ENCODE measurements at places on chromosomes 13 and 19.

- DNase-seq = no peak
These were observed 365.0 kb upstream of the NBEA start for GRCh38 chr13:34577051-34577450.

- DNase-seq = peak; percentile 84
These were observed at the start of gene MOB3A for GRCh38 chr19:2096034-2096479. MOB3A (minus strand) TSS chr19:2096326; CDS start chr19:2078560, 17,766 bp downstream.

DNA sequence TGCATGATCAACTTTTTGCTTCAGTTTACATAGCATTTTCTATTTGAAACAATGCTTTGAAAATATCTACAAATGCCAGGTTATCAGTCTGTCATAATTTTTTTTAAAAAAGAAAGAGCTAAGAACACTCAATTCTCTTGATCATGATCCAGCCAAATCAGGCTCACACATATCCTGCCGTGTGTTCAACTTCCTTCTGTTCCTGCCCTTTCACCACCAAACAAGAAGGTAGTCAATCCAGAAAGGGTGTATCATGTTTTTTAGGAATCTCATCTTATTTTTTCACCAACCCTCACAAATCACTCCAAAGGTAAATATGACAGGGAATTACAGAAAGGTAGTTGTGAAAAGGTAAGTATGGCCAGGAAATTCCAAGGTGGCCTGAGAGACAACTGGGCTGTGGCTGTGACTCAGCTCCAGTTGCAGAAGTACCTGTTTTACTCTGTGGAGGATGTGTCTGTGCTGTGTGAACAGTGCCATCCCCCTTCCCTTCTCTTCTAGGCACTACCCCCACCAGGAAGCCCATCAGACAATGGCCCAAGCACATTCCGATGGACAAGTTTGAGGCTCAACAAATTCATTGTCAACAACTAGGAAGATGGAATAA is 138.8 kb upstream of the GJB6 start:
- no peak for DNase-seq

DNA sequence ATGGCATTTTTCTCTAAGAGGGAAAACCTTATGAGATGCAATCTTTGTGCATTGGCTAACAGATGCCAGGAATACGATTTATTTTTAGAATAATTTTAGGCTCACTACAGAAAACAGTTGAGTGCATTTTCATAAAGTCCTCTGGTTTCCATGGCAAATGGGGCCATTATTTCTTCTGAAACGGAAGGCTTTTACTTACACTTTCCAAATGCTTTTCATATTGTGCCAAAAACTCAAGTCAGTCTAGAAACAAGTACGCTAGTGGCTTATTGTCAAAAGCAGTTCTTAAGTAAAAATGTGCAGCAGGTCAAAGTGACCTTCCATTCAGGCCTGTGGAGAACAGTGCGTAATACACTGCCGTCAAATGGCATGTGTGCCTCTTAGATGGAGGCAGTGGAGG is 628.7 kb downstream of the EFNB2 start:
- no peak for DNase-seq

- no peak for DNase-seq
These were observed 438.7 kb upstream of the MIR17HG start for GRCh38 chr13:90908792-90909191.

GRCh38 chr19:6015841-6016545 is 38.1 kb upstream of the RANBP3 start:
- DNase-seq = no peak

GRCh38 chr19:17323964-17324332 is 10.7 kb downstream of the ANO8 start:
- no peak for DNase-seq

GRCh38 chr13:44313674-44314073 is 60.0 kb upstream of the SERP2 start:
- DNase-seq = no peak

DNA sequence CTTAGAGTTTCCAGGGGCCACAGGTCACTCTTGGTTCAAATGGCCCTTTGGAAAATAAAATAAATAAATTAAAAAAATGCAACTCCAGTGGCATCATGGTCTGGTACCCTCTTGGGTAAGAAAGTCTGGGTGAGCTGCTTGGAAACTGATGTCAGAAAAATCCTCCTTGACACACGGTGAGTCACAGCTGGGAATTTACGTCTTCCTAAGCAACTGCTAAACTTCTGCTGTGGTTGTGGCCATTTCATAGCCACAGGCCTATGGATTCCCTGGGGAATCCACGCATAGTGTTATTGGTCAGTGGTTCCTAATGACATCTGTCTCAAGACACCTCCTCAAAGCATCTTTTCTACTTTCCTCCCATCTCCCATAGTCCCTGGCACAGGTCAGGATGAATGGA is 220.8 kb downstream of the COG6 start:
- DNase-seq = no peak

DNA sequence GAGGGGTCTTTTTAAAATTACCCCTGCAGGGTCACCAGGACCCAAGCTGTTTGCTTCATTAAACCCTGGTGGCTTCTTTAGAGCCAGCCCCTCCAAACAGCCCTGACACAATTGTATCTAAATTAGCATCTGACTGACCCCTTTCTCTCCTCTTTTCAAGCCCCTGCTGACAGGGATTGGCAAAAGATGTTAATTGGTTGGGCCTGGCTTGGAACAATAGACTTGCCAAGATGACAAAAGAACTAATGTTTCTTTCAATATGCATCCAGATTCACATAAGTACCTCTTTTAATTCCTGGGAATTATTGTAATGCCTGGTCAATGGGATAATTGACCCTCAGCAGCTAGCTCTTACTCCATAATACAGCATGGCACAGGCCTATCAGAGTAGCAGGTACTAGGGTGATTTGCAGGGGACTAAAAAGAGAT is 140.8 kb downstream of the SHISA2 start:
- DNase-seq = no peak

GRCh38 chr13:30443957-30444404 is 21.7 kb downstream of the UBE2L5 start:
- DNase-seq = no peak

GRCh38 chr13:111549464-111549863 is 229.0 kb downstream of the TEX29 start:
- no peak for DNase-seq

GRCh38 chr13:42305503-42305902 is 33.6 kb downstream of the AKAP11 start:
- DNase-seq = no peak

GRCh38 chr13:60094385-60095088 is 69.2 kb downstream of the DIAPH3 start:
- no peak for DNase-seq

- no peak for DNase-seq
These were observed 95.2 kb upstream of the CLDN10 start for GRCh38 chr13:95457294-95457693.

DNA sequence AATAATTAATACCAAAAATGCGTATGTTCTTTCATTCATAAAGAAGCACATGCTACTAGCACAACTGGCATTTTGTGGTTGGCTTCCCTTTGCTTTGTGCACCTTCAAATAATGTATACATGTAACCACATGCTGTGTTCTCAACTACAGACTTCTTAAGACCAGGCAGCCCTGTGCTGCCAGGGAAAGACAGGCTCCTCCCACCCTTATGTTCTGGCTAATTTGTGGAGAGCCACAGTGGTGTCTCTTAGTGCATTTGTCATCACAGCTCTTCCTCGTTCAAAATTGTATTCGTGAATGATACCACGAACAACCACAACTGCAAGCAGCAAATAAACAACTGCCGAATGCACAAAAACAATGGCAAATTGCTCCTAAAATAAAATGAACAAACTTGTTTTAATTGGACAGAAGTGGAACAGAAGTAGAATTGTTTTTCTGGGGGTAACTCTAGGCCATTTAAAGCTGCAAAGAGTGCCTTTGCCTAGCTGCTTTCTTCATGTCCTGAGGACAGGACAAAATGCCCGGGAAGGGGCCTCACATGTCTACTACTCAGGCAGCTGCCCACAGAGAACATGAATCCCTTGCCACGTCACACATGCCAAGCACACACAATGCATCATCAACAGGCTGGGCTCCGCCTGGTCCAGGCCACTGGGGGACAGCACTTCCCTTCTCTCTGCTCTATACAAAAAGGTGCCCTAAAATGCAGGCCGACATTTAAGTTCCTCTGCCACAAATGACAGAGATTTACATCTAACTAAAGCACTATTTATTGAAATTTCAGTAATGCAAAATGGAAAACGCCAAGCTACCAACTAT is 21.7 kb downstream of the IRS2 start:
- no peak for DNase-seq

DNA sequence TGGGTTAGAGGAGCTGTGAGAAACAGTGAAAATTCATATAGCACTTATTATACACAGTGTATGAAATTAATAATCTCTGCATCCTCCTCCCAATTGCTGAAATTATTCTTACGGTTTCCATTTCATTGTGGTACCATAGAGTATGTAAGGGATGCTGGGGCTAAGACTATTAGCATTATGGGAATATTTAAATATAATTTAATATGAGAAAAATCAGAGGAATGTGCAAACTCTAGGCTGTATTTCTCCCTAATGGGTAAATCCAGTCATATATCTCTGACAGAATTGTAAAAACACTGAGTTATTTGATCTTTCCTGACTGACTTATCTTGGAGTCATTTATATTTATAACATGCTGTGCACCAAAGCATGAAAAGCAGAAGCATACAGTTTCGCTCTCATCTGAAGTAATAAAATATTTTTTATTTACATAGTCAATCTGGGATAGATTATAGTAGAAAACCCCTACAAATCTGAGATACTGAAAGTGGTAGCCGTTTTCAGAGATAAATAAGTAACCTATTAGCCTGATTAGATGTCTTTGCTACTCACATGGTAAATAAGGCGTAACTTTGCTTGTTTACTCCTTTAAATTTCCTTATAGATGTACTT is 34.9 kb downstream of the LRCH1 start:
- DNase-seq = no peak

- DNase-seq = peak; percentile 54
These were observed 19.3 kb downstream of the CCNE1 start for GRCh38 chr19:29831041-29831548.

DNA sequence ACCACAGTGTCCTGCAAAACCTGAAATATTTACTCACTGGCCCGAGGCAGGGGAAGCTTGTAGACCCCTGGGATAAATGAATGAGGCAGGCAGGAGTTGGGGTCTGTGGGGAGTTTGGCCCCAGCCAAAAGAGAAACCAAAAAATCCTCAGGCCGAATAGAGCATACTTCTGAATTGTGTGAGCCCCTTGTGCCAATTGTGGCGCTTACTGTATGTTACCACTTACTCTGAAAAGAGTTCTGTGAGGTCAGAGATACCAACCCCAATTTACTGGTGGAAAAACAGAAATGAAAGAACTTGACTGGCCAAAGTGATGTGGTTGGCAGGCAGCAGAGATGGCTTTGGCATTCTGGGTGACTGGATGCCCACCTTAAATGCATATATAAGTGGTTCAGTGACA is 6.9 kb downstream of the CARM1 start:
- DNase-seq = no peak

GRCh38 chr13:109870696-109871370 is 84.5 kb upstream of the IRS2 start:
- no peak for DNase-seq

- no peak for DNase-seq
These were observed 1711.8 kb downstream of the EFNB2 start for GRCh38 chr13:104823709-104824108.

GRCh38 chr13:38854226-38854625 is 136.4 kb downstream of the STOML3 start:
- no peak for DNase-seq

DNA sequence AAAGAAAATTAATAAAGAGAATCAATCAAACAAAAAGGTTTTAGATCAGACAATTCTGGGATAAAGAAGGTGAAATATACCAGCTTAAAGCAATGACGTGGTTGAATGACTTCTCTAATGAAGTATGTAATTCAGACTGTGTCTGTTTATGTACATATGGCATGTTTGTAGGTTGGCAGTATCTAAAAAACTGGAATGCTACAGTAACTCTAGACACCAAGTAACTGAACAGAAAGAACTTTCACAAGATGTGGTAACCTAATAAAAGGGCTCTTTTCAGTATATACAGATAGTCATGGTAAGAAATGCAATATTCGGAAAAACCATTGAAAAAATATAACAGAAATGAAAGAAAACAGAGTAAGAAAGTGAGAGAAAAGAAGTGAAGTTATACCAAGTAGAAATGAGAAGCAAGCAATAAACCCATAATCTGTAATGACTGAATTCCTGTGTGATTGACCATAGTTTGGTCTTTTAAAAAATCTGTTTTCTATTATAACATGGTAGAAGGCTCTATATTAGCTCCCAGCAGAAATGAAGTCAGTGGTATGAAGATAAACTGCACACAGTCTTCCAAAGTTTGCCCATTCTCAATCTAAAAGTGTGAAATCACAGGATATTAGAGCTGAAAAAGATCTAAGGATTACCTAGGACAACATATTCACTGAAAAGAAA is 31.4 kb downstream of the ELF1 start:
- no peak for DNase-seq

DNA sequence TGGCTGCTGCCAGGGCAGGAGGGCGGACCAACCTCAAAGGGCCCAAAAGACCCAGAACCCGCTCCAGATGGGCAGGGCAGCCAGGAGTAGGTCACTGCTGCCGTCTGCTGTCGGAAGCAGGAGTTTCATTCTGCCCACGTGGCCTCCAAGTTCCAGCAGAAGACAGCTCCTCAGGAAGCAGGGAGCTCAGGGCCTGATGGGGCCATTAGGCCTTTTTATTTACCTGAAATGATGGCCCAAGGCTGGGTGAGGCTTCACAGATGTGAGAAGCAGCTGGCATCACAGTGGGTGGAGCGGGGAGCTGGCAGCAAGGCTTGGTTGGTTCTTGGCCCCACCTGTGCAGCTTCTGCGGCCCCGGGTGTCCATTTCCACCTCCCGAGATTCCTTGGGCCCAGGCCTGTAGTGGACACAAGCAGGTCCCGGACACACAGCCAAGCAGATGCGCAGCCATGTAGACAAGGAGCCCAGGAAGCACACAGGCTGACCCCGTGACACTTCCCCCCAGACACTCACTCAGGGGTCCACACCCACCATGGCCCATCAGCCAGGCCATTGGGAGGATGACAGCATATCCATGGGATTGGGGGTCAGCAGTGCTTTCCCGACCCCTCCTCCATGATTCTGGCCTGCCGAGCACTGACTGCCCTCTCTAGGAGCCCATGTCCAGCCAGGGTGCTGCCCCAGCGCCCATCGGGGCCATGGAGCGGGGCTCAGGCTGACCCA is 26.4 kb downstream of the C13orf46 start:
- no peak for DNase-seq

DNA sequence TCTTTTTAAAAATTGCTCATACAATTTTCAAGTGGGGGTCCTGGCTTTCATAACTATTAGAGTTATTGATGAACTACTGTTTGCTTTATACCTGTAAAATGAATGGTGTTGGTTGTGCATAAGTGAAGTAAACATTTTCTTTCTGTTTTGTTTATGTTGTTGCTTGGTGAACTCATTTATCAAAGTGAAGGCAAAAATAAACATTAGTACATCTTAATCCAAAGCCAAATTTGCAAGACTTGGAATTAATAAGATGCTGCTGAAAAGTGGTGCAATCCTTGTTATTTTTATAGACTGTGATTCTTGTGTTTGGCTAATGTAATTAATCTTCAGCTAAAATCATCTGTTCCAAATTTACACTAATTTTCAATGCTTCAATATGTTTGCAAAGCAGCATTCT is 24.4 kb upstream of the DCT start:
- no peak for DNase-seq
